ENCODE measurements at places on chromosomes 3 and 15.

GRCh38 chr15:80384432-80384831 is 19.8 kb upstream of the ARNT2 start:
- no peak for DNase-seq

- DNase-seq: no peak
Observed at GRCh38 chr3:113847664-113848461, 9.3 kb downstream of the GRAMD1C start.

DNA sequence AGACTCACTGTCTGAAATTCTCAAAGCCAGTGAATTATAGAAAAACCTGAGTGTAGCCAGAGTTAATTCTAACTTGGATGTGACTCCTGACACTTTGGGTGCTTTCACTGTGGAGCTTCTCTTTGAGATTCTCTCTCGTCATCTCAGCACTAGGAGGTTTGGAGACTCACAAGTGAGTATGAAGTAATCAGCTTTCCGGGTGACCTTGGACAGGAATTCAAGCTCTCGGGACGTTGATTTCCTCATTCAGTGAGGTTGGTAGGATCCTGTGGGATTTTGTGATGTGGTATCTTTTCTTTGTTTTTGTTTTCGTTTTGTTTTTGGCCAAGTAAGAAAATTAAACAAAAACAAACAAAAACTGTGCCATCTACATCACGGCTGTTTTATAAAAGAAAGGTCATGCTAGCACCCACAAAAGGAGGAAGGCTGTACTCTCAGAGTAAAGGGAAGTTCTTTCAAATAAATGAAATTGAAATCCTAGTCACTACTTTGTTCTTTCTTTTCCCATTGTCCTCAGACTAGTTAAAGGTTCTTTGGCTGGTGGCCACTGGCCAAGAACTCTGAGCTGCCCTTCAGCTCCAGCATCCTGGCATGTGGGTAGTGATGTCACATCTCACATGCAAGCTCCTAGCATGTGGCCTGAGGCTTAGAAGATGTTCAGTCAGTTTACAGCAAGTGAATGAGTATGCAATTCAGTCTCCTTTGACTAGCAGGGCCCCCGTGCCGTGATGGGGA is 263.3 kb upstream of the TPM1 start:
- peak; percentile 10 for DNase-seq

GRCh38 chr15:62320259-62320658 is 155.2 kb upstream of the C2CD4B start:
- no peak for DNase-seq

- DNase-seq: no peak
Observed at GRCh38 chr3:132321304-132321703, 4.1 kb downstream of the ACP3 start.

- DNase-seq: no peak
Observed at GRCh38 chr15:38373016-38373415, 80.9 kb upstream of the FAM98B start.

- DNase-seq: no peak
Observed at GRCh38 chr3:70916375-70917055, 604.1 kb upstream of the MDFIC2 start.

- no peak for DNase-seq
Observed at GRCh38 chr15:55552451-55552850, 35.7 kb downstream of the PYGO1 start.

- DNase-seq: no peak
Observed at GRCh38 chr15:99131441-99132023, 26.7 kb downstream of the SYNM start.

DNA sequence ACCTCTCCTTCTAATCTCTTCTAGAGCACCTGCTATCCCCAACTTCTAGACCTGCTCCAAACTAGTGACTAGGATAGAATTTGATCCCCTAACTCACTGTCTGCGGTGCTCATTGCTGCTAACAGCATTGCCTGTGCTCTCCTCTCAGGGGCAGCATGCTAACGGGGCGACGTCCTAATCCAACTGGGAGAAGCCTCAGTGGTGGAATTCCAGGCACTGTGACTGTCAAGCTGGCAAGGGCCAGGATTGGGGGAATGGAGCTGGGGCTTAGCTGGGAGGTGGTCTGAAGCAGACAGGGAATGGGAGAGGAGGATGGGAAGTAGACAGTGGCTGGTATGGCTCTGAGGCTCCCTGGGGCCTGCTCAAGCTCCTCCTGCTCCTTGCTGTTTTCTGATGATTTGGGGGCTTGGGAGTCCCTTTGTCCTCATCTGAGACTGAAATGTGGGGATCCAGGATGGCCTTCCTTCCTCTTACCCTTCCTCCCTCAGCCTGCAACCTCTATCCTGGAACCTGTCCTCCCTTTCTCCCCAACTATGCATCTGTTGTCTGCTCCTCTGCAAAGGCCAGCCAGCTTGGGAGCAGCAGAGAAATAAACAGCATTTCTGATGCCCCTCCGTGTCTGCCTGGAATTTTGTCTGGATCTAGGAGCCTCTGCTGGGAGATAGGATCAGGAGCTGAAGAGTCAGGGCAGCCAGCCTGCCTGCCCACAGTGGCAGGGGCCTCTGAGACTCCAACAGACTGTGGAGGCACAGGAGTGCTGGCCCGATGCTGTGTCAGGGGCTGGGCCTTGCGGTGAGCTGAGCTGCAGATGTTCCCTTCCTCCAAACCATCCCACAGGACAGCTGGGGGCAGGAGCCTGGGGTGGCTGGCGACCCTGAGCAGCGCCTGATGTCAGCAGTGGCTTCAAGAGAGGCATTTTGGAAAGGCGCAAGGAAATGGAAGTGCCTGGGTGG is 3.0 kb downstream of the ISLR start:
- DNase-seq: no peak

Data from fibroblast of the conjunctiva (primary cell).